DND-41 (cell line): ENCODE measurements at places on chromosomes 2 and 18.

DNA sequence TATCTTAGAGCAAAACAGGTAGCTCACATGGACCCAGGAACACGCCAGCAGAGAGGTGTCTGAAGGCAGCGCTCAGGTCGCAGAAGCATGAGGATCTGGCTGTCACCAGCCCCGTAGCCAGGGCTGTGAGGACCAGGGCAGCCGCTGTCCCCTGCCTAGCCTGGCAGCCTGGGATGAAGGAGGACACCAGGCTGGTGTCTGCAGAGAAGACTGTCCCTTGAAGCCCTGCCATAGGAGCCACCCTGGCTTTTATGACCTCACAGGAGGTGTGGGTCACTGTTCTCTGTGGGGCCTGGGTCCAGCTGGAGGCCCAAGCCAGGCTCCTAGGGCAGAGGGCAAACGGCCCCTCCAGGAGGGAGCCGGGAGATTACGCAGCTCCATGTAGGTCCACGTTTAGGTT is at the start of gene SPATA3:
TSS of gene SPATA3 (plus strand) at position 301 of the 400 bp plus-strand sequence. CDS start 113 bp downstream, outside the sequence.
- no peak for DNase-seq

DNA sequence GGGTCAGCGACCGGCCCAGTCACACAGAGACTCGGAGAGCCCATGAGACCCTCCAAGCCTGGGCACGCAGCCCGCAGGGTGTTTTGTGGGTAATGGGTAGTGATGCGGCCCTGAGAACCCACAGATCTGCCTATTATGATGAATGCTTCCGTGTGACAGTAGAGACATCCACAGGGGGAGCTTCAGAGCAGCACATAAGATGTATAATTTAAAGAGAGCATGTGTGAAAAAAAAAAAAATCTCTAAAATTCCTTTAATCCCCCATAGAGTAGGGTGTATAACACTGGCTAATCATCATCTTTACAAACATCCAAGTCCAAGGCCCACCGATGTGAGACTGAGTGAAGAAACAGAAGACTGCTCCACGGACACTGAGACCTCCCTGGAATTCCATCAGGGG is 34.6 kb downstream of the BIN1 start:
- no peak for DNase-seq

GRCh38 chr2:21361957-21362486 is 238.3 kb downstream of the TDRD15 start:
- no peak for DNase-seq

- no peak for DNase-seq
Observed at GRCh38 chr2:69469375-69469774, 32.1 kb upstream of the NFU1 start.

DNA sequence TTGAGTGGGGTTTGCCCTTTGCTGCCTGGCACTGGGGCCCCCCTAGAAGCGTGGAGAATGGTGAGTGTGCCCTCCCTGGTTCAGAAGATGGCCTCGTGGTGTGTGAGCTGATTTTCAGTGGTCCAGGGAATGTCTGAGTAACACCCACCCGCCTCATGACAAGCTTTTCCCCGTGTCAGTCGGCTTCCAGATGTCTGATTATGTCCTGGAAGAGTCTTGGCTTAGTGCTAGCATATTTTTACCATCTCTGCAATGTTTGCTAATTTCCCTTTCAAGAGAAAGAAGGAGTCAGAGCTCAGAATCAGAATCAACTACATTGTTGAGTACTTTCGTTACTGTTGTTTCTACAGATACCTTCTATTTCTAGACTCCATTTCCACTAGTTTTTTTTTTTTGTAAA is 214.7 kb downstream of the SEPTIN10 start:
- DNase-seq: no peak

GRCh38 chr2:230447455-230448451 is 31.8 kb downstream of the SP100 start:
- no peak for DNase-seq

- no peak for DNase-seq
Observed at GRCh38 chr2:64562148-64562784, 38.1 kb downstream of the AFTPH start.

DNA sequence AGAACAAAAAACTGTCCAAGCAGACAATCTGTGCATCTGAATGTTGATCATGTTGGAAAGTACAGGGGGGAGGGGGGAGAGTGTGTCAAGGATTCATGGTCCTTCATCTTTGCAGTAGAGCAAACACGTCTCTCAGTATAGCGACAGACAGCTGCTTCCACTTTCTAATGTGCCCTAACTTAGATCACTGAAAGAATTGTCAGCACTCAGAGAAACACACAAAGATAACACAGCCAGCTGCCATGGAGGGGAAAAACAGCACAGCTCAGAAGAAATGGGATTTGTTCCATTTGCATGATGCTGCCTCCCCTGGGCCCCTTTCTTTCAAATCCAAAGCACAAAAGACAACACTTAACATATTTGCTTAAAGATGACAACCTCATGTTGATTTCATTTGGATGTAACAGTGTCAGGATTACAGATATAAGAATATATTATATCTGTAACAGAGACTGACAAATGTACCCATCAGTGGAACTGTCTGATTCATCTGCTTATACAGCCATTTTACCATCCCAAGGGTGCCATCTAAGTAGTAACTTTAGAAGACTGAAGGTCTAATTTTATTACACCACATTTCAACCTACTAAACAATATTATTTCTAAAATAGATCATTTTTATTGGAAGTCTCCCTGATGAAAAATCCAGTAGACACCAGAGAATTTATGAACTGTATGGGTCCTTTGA is 17.7 kb downstream of the FIGN start:
- no peak for DNase-seq
